Hair follicle dermal papilla cell (primary cell): ENCODE measurements at places on chromosomes 1 and 21. TPM values are rescaled to one million over a fixed set of nuclear protein-coding genes. Genes with fewer than 3 reads are reported as not detected.

PRPF38A gene
- total RNA-seq, result 7.9 and 11.7 TPM in 2 replicates

GOLT1A gene
- total RNA-seq, result not detected in 2 replicates

GUCA2B gene
- not detected in 2 replicates for total RNA-seq

SHISAL2A gene
- 0.16 TPM in 1 of 2 replicates, not detected in the other for total RNA-seq
